ENCODE measurements at places on chromosomes 3 and 15.

- DNase-seq: no peak
Measured at GRCh38 chr3:185332026-185332735, 30.8 kb upstream of the MAP3K13 start.

DNA sequence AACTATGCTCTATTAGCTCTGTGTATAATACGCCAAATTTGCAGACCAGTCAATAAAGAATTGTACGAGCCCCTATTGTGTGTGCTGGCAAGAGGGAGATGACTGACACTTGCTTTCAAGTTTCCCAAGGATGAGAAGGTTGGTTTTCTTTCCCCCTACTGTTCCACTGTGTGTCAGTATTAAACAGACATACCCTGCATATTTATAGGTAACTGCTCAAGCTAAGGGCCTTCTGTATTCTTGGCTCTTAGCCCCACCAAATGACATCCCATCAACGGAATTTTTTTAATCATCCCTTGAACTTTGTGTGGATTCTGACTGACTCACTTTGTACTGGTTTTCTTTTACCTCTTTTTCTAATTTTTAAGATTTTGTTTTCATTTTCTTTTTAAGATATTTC is 60.6 kb upstream of the GYG1 start:
- DNase-seq: no peak

DNA sequence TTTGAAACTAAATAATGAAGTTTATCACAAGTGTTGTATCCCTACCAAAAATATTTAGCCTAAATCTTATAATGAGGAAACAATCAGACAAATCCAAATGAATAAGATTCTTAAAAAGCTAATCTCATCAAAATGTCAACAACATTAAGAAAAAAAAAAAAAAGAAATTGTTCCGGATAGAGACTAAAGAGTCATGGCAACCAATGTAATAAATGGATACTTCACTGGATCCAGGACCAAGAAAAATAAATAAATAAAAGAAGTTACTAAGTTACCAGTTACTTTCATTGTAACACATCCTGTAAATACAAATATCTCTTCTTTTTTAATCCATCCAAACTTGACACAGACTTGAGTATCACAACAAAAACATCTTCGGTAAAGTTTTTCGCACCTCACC is 607 bp downstream of the MRPL47 start:
- DNase-seq: no peak

- no peak for DNase-seq
Measured at GRCh38 chr3:27930052-27930602, 208.0 kb upstream of the EOMES start.

DNA sequence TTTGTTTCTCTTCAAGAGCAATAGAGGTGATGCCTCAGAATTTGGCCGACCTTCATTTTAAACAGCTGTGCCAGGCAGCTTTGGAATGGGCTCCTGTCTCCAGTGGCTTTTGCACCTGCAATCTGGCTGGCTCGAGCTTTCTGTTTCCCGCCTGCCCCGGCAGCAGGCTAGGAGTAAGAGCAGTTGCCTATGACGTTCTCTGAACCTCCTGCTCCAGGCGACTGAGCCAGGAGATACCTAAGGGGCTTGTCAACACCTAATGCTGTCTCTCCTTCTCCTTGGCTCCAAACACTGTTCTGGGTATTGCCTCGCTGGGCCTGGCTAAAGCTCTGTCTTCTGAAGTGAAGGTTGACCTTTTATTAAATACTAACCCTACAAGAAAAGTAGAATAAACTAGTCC is 229.9 kb downstream of the LRRN1 start:
- no peak for DNase-seq

GRCh38 chr3:101821503-101821902 is 27.8 kb upstream of the NFKBIZ start:
- DNase-seq: no peak

DNA sequence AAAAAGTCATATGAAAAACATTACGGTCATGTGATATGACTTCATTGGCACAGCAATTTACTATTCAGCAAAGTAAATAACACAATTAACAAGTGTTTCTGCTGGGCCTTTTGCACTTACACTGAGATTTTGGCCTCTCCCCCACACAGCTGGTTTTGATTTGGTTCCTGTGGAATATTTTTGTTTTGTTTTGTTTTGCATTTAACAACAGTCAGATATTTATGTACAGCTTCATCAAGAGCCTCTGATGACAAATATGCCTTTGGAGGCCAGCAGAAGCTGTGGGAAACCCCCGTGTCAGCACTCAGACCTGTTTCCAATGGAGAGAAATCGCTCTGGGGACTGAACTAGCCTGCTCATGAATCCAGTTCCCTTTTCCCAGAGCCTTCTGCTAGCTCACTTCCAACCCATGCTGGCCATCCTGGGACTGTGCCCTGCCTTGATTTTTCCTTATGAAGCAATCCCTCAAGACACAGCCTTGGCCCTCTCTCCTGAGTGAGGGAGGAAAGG is 161.9 kb downstream of the ATG7 start:
- no peak for DNase-seq

DNA sequence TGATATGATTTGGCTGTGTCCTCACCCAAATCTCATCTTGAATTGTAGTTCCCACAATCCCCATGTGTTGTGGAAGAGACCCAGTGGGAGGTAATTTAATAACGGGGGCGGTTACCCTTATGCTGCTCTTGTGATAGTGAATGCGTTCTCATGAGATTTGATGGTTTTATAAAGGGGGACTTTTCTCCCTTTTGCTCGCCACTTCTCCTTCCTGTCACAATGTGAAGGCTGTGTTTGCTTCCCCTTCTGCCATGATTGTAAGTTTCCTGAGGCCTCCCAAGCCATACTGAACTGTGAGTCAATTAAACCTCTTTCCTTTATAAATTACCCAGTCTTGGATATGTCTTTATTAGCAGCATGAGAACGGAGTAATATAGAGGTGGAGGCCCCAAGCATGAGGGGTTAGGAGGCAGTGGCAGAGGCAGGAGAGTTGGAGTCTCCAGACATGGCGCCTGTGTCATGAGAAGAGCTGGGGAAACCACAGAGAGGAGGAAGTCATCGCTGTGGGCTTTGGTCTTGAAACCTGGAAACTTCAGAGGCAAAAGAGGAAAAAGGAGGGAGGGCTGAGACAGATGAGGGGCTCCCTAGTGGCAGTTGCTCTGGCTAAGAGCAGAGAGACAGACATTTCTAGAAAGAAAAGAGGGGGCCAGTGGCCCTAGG is 107.8 kb upstream of the VEPH1 start:
- no peak for DNase-seq

GRCh38 chr3:101038393-101038792 is 45.2 kb upstream of the ABI3BP start:
- DNase-seq: no peak

DNA sequence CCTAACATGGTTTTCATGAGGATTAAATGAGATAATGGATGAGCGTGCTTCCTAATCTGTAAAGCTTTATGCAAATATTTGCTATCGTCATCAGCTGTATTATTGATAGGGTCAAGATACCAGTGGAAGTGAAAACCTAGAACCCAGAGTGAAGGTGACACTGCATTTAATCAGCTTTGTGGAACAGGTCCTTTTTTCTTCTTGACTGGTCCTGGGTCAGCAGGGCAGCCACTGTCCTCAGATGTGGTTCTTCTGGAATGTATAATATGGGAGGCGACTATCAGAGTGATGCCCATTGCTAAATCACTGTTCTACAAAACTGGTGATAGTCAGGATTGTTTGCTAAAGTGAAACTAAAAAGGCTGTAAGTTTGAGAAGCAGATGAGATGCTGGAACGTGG is 41.4 kb downstream of the SORD start:
- no peak for DNase-seq

GRCh38 chr3:185325946-185326791 is 36.8 kb upstream of the MAP3K13 start:
- no peak for DNase-seq

GRCh38 chr3:46206282-46207015 is 1.7 kb downstream of the CCR1 start:
- no peak for DNase-seq

DNA sequence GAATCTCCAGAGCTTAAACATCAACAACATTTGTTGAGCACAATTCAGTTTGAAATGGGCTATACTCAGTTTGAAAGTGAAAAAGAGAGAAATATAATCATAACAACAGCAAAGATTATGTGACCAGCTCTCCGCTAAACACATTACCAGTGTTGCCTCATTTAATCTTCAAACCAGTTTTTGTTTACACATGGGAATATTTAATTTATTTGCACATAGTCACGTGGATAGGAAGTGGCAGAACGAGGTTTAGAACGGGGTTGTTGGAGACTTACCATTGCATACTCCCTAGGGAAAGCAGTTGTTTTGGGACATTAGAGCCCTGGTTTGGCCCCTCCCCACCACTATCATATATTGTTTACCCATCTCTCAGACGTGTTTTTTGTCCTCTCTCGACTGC is 77.2 kb downstream of the IL1RAP start:
- DNase-seq: no peak

DNA sequence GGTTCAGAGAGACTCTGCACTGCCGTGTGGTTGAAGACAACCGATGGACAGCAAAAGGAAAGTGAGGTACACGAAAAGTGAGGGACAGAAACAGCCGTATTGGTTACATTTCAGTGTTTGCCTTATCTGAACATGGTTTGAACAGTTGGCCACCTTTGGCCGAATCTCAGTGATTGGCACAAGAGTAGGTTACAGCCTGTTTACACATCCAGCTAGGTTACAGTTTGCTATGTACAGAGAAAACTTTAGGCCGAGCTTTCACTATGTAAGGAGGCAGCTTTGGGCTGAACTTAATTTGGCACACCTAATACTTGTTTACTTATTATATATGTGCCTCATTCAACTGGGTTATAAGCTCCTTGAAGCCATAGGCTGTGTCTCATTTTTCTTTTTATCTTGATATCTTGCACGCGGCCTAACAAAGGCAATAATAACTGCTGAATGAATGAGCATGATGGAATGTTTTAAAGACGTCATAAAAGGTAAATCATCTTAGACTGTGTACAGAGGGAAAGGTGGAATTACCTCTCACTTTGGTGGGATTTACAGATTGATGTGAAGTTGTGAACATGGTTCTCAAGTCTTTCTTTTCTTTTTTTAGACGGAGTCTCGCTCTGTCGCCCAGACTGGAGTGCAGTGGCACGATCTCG is 17.2 kb upstream of the GREM1 start:
- DNase-seq: no peak

GRCh38 chr3:149363053-149363452 is 14.4 kb downstream of the TM4SF1 start:
- no peak for DNase-seq

DNA sequence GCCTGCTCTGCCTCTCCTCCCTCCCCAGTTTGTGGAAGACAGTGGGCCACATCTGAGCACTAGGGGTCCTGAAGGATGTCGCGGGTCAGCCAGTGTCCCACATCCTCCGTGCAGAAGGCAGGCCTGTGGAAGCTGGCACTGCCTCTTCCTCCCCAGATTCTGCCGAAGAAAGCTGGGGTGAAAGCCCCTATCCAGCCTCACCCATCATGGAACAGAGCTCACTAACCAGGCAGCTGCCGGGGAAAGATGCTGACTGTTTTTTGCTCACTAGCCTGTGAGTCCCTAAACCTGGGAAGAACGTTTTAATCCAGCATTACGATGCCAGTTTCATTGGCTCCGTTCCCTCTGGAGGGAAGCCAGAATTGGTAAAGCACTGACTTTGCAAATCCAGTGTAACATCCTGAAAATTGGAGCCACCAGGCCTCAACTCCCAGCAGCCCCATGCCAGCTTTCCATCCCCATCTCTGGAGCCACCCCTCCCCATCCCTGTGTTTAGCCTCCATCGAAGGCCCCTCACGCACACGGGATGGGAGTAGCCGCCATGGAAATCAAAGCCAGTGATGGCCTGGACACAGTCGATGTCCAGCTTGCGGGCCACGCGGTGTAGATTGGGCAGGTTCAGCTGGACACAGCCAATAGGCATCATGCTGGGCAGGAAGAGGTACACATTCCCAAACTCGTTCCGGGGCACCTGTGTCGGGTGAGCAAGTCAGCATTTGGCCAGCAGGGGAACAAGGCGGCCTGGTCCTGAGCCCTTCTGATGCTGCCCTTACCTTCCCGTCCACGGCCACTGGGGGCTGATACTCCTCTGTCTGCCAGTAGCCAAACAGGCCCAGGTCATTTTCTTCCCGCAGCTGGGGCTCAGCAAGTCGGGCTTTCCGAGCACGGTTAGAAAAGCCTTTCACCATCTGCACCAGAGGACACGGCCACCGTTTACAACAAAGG is 23.5 kb downstream of the TMEM43 start:
- no peak for DNase-seq

GRCh38 chr15:42313463-42313862 is 40.2 kb upstream of the TMEM87A start:
- DNase-seq: no peak

All from stimulated activated CD8-positive, alpha-beta memory T cell treated with anti-CD3 and anti-CD28 coated beads, Interleukin-15, amount 100 ng/mL, for 24 hours (primary cell).